ENCODE measurements at places on chromosomes 1 and 21.

DNA sequence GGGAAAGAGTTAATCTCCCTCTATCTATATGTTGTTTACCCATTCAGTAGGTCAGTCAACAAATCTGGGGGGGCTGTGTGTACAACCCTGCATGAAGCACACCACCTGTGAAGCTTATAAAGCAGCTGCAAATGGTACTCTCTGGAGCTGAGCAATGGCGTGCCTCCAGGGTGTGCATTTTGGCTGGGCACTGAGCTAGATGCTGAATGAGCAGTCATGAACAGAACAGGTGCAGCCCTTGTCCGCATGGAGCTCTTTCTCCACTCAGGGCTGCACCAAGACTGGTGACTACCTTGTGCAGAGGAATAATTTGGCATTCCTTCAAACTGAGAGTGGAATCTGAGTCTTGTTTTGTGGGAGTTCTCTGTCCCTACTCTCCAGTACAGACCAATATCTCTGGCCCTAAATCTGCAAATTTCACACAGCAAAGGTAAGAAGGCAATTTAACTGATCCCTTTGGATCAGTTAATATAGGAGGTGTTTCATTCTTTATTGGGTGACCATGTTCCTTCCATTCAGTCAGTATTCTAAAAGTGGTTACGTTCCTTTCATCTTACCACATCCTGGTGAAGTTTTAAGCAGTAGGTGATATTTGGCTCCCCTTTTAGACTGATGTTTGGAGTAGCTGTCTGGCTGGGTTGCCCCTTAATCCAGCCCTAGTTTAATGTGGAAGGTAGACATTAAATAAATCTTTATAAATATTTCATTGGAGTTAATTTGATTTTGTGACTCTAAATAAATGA lies 76.0 kb downstream of the GPR88 start:
- no peak for DNase-seq

- DNase-seq, result no peak
Observed at GRCh38 chr1:90851711-90852050, 134.6 kb upstream of the BARHL2 start.

- no peak for DNase-seq
Observed at GRCh38 chr1:98386675-98387440, 274.7 kb upstream of the SNX7 start.

DNA sequence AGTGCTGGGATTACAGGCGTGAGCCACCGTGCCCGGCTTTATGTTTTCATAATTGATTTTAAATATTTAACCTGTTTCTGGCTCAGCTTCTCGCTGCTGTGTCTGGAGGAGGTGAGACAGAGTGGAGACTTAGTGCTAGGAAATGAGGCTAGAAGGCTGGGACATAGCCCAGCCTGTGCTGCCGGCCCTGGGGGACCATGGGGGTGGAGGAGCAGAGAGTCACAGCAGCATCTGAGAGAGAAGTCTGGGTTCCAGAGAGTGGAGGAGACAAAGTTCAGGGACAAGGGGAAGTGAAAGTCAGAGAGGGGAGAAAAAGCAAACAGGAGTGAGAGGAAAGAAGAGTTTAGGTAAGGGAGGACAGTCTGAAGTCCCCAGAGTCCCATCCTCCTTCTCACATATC lies 71.9 kb downstream of the LHX9 start:
- DNase-seq, result no peak

- DNase-seq, result no peak
Observed at GRCh38 chr21:29018540-29018939, 609 bp downstream of the RWDD2B start.

GRCh38 chr1:53665996-53666395 lies 73.0 kb downstream of the GLIS1 start:
- DNase-seq, result no peak

DNA sequence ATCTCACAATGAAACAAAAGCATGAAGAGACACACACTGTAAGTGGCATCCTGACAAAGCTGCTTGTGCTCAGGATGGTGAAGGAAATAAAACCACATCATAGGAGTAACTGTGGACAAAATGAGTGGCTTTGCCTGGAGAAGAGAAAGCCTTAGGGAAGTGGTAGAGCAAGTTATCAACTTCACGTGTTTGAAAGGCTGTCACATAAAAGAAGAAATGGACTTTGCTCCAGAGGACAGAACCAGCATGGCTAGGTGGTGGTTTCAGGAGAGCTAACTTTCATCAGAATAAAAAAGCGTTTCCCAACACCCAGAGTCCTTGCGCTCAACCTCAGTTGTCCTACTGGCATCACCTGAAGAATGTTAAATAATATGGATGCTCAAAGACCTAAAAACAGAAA lies 139.9 kb downstream of the SETD4 start:
- no peak for DNase-seq

- no peak for DNase-seq
Observed at GRCh38 chr1:74504125-74504932, 8.1 kb downstream of the LRRC53 start.

DNA sequence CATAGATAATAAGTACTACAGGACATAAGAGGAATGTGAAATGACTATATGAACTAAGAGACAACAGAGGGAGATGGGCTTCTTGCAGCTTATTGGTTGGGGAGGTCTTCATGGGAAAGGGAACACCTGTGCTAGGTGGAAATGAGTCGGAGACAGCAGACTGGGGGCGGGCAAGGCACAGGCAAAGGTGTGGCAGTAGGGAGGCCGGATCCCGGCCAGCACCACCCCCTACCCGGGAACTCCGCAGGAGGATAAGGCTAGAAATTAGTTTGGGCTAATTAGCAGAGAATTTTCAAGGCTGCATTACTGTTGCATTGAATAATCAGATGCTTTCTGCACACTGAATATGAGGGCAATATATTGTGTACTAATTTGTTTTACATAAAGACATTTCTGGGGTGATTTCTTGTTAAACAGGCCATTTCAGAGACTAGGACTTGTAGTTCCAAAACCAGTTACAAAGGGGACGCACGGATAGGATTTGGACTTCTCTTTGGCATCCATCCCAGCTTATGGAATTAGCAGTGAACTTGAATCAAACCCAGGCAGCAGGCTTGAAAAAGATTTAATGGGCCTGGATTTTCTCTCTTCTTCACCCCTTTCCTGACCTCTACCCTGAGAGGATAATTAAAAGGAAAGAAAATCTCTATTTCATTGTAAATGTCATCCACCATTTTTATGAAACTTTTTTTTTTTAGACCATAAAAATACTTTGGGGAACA lies 2.2 kb upstream of the HUNK start:
- DNase-seq, result no peak

- DNase-seq, result no peak
Observed at GRCh38 chr1:78691995-78692747, 42.5 kb downstream of the IFI44 start.

GRCh38 chr1:25572708-25573590 lies 29.5 kb downstream of the LDLRAP1 start:
- no peak for DNase-seq

GRCh38 chr1:62691062-62691844 lies 3.1 kb upstream of the DOCK7 start:
- no peak for DNase-seq

DNA sequence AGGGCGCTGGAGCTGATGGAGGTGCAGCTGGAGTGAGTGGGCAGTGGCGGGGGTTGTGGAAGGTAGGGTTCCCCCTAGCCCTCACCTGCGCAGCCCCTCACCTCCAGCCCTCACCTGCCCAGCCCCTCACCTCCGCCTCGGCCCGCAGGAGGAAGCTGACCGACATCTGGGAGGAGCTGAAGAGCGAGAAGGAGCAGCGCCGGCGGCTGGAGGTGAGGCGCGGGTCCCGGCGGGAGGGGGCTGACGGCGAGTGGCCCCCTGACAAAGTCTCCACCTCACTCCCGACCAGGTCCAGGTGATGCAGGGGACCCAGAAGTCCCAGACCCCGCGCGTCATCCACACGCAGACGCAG lies 2.7 kb downstream of the EVA1B start:
- DNase-seq, result no peak

DNA sequence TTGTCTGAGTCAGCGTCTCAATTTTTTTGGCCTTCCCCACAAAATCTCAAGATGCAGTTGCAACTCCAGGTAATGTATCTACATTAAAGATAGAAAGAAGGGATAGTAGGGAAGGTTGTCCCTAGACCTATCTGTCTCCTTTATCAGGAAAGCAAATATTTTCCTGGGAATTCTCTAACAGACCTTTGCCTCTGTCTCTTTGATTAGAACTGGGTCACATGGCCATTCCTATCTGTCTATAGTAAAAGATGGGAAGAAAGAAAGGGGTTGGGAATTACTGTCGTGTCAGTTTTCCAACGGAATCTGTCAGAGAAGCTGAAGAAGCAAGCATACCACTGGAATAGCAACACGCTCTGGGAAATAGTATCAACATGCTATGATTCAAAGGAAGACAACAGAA lies 48.7 kb downstream of the ZNF326 start:
- no peak for DNase-seq

DNA sequence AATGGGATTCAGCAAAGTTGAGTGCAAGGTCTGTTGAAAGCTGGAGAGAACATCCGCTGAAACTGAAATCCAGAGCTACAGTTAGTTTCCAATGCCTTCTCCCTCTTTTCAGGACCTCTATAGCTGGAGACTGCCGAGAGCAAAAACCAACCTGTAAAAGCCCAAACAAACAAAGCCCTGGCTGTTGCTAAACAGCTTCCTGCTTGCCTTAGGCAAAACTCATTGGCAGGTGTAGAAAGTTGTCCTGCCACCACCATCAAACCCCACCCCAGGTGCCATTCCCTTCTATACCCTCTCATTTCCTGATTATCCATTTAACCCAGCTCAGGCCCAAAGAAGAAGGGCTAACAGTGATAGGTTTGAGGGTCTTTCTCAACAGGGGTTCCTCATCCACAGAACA lies 24.7 kb downstream of the SCYL3 start:
- DNase-seq, result no peak

- no peak for DNase-seq
Observed at GRCh38 chr1:50416150-50416527, 7.1 kb downstream of the DMRTA2 start.

GRCh38 chr1:57281324-57281723 lies 142.5 kb downstream of the DAB1 start:
- no peak for DNase-seq

GRCh38 chr1:41414296-41414695 lies 53.1 kb downstream of the FOXO6 start:
- DNase-seq, result no peak

- DNase-seq, result no peak
Observed at GRCh38 chr1:37725851-37726613, 33.7 kb downstream of the CDCA8 start.

- no peak for DNase-seq
Observed at GRCh38 chr1:27152829-27153548, 1.9 kb downstream of the SLC9A1 start.

- no peak for DNase-seq
Observed at GRCh38 chr21:39105836-39106235, 77.4 kb downstream of the PSMG1 start.

GRCh38 chr1:9942939-9943788 lies at the start of the genes LZIC and NMNAT1:
Gene LZIC, minus strand, starts transcription at chr1:9943391. Its CDS starts 6,772 bp downstream, at chr1:9936619.
Gene NMNAT1, plus strand, starts transcription at chr1:9943475. Its CDS starts 28,599 bp downstream, at chr1:9972074.
- peak; percentile 25 for DNase-seq

DNA sequence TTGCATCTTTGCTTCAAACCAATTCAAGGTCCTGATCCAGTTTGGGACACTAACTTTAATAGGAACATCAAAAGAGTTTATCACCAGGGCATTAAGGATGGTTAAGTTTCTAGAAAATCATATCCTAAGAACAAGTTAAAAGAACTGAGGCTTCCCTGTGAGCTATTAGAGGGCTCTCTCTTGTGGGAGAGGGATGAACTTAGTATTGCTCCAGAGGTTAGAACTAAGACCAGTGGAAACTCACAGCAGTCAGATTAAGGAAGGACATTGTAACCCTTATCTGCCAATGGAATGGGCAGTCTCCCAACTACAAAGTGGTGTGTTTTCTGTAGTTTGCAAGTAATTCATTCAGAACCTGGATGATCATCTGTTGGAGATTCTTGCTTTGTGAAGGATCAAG lies 36.8 kb downstream of the UBE2U start:
- no peak for DNase-seq
